ENCODE measurements at places on chromosomes 1 and 21. TPM values are rescaled to one million over a fixed set of nuclear protein-coding genes. Genes with fewer than 3 reads are reported as not detected.

The SPRR2B gene
- not detected for total RNA-seq

The DRAXIN gene
- total RNA-seq, result under 0.01 TPM

The AK5 gene
- total RNA-seq, result 21.0 TPM

The TMEM59 gene
- 145 TPM for total RNA-seq

The TIAM1 gene
- 27.0 TPM for total RNA-seq

The TRIM67 gene
- not detected for total RNA-seq

The RGS18 gene
- total RNA-seq, result 0.78 TPM

The DENND1B gene
- total RNA-seq, result 9.2 TPM

The KIAA0040 gene
- 28.8 TPM for total RNA-seq

The SELE gene
- total RNA-seq, result 6.8 TPM

The SFN gene
- not detected for total RNA-seq

The AMY1B gene
- not detected for total RNA-seq

The RNF19B gene
- total RNA-seq, result 15.3 TPM

The CZIB gene
- total RNA-seq, result 49.2 TPM

The SLC25A34 gene
- 2.9 TPM for total RNA-seq

The HJV gene
- total RNA-seq, result not detected

The C1orf115 gene
- 25.6 TPM for total RNA-seq

The PLPPR4 gene
- 2.5 TPM for total RNA-seq

The LMX1A gene
- total RNA-seq, result 0.84 TPM

The SLC26A9 gene
- not detected for total RNA-seq

The PTGS2 gene
- 1.1 TPM for total RNA-seq

The LCE1C gene
- total RNA-seq, result not detected

The DSTYK gene
- 14.0 TPM for total RNA-seq

The LCE3E gene
- not detected for total RNA-seq

The CNR2 gene
- total RNA-seq, result not detected

The NPPA gene
- not detected for total RNA-seq

The KIF21B gene
- 2.2 TPM for total RNA-seq

The CD48 gene
- 2.4 TPM for total RNA-seq

The RIPK4 gene
- total RNA-seq, result 1.2 TPM

The CHIA gene
- total RNA-seq, result not detected

The HPDL gene
- 1.7 TPM for total RNA-seq

The ADAMTS4 gene
- 28.8 TPM for total RNA-seq

The NEK2 gene
- total RNA-seq, result not detected

The CCDC30 gene
- total RNA-seq, result 13.3 TPM

The SLC41A1 gene
- 20.8 TPM for total RNA-seq

The PLEKHN1 gene
- not detected for total RNA-seq

The NBL1 gene
- 103 TPM for total RNA-seq

The CELA2A gene
- 1.6 TPM for total RNA-seq

The SPRR5 gene
- not detected for total RNA-seq

The GSTM1 gene
- not detected for total RNA-seq

The EFNA3 gene
- 1.2 TPM for total RNA-seq

The CD164L2 gene
- total RNA-seq, result not detected

The TMEM200B gene
- 27.7 TPM for total RNA-seq

The HES2 gene
- not detected for total RNA-seq

The C1orf94 gene
- total RNA-seq, result not detected

The ANXA9 gene
- 12.2 TPM for total RNA-seq

The NRIP1 gene
- total RNA-seq, result 32.9 TPM
